ENCODE measurements at places on chromosomes 4 and X.

DNA sequence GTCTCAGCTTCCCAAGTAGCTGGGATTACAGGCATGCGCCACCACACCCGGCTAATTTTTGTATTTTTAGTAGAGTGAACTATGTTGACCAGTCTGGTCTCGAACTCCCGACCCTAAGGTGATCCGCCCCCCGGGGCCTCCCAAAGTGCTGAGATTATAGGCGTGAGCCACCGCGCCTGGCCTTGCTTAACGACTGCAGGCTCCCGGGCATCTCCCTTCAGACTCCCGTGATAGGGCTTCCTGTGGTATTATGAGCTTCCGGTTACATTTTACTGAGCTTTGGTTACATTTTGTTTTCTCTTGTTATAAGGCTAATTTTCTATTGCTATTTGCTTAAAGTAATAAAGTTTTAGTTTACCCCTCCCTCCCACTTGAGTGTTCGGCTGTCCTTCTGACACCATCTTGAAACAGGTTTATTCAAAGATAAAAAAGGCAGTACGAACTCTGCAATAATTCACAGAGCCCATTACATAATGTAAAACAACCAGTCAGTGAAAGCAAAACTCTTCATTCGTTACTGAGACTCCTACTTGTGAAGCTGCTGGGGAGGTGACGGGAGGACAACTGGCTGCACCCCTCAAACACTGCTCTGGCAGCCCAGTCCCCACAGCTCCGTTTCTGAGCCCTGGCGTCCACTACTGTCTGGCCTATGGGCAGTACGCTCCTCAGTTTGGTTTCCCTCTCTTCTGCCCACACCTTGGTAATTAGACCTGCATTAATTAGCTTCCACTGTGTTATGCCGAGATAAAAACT is 795.7 kb upstream of the SLIT2 start:
- DNase-seq, result no peak

- DNase-seq, result no peak
Measured at GRCh38 chr4:40180356-40180755, 16.5 kb upstream of the RHOH start.

DNA sequence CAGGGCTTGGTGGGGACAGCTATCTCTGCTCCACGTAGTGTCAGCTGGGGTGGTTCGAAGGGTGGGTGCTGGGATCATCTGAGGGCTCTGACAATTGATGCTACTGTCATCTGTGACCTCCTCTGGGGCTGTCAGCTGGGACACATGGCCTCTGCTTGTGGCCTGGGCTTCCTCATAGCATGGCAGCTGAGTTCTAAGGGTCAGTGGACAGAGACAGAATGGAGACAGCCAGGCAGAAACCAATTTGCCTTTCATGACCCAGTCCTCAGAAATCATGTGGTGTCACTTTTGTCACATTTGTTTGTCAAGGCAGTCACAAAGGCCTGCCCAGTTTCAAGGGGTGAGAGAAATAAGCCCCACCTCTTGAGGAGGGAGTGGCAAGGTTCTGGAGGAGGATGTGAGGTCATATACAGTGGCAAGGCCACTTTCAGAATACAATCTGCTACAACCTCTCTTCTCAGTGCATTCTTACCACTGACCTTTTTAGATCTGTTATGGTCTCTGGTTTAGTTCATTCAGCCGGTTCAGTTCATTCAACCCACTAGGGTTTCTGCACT is 103.6 kb upstream of the BCOR start:
- DNase-seq, result no peak

- DNase-seq, result no peak
Measured at GRCh38 chr4:7210824-7211223, 18.5 kb downstream of the SORCS2 start.

DNA sequence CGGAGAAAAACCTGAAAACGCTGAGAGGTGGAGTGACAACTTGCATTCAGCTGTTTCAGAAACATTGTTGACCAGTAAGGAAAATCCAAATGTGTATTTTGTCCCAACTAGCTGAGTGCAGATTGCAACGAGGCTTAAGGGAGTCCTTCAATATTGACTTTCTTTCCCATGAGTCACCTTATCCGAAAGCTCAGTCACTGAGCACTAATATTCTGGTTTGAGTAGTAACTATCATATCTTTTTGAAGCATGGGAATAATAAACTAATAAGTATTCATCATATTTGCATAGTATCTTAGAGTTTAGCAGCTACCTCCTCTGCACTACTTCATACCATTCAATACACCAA is 604.3 kb downstream of the PACRGL start:
- no peak for DNase-seq

- no peak for DNase-seq
Measured at GRCh38 chrX:55777596-55777995, 60.0 kb downstream of the RRAGB start.

DNA sequence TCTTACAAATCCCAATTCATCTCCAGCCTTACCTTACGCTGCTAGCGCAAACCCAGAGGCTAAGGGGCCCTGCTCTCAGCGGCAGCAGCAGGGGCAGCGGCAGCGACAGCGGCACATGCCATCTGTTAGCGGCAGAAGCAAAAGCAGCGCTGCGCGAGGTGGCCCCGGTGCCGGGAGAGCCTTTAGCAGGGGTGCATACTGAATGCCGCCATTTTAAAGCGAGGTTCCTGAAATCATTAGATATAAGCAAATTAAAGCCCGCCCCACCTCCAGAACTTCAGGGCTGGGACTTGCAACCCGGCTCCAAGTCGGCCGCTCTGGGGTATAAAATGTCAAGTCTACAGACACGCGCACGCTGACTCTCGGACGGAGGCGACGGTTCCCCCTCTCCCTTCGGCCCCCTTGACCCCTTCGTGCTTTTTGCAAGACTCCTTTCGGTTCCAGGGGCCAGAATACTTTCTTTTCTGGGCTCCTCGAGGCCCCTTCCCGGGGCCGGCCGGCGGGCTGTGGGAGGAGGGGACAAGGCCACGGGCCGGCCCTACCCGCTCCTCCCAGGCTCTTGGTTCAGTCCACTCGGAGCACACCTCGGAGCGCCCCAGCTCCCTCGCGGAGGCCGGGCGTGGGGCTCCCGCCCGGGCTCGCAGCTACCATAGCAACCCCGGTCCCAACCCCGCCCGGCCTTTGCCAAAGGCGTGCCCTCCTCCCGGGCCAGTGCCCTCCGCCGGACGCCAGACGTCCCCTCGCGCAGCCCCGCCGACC is at the start of gene MBNL3:
Gene MBNL3 (minus strand): TSS at position 220 of the 759 bp plus-strand sequence. CDS start 49,427 bp downstream, outside the sequence.
- peak; percentile 20 for DNase-seq

GRCh38 chr4:89299153-89299791 is 8.3 kb downstream of the GPRIN3 start:
- DNase-seq, result no peak

GRCh38 chrX:78838709-78839108 is 91.2 kb downstream of the LPAR4 start:
- no peak for DNase-seq

- no peak for DNase-seq
Measured at GRCh38 chr4:142581881-142582280, 264.2 kb downstream of the INPP4B start.

GRCh38 chr4:185395238-185395955 is at the start of gene LRP2BP:
Gene LRP2BP, minus strand, starts transcription at chr4:185395924. Its CDS starts 17,738 bp downstream, at chr4:185378186.
- DNase-seq, result no peak

DNA sequence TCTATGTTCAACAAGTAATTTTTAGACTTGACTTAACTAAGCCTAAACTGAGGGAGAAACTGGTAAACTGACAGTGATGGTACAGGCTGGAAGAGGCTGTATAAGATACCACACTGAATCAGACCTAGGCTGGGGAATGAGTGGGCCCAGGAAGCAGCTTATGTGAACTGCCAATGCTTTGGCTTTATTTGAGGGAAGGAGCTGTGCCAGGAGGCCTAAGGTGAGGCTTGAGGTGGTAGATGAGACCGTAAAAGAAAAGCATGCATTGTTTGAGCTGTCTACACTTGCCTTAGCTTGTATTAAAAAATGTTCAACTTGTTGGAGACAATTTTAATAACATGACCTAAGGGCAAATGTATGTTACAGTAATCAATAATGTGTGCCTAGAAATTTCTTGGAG is 96.2 kb downstream of the RS1 start:
- no peak for DNase-seq

DNA sequence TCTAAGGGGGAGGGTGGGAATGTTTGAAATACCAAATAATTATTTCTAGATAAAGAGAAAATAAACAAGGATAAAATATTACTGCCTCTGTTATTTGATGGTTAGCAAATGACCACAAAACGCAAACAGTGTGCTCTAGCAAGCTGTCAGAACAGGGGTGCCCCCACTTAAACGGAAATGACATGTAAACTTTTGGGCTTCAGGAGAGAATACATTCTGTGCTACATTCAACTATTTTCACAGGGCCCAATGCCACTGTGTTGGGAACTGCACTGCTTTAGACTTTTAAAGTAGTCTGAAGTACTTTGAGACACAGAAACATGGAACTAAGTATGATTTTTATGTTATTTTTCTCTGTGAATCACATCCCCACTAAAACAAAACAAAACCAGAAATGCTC is 14.1 kb downstream of the CD40LG start:
- no peak for DNase-seq

GRCh38 chr4:168511780-168512489 is 15.1 kb downstream of the PALLD start:
- peak; percentile 24 for DNase-seq

GRCh38 chr4:100075056-100075455 is 115.2 kb downstream of the DDIT4L start:
- no peak for DNase-seq

- DNase-seq, result no peak
Measured at GRCh38 chr4:39514888-39515401, 12.3 kb downstream of the UGDH start.

DNA sequence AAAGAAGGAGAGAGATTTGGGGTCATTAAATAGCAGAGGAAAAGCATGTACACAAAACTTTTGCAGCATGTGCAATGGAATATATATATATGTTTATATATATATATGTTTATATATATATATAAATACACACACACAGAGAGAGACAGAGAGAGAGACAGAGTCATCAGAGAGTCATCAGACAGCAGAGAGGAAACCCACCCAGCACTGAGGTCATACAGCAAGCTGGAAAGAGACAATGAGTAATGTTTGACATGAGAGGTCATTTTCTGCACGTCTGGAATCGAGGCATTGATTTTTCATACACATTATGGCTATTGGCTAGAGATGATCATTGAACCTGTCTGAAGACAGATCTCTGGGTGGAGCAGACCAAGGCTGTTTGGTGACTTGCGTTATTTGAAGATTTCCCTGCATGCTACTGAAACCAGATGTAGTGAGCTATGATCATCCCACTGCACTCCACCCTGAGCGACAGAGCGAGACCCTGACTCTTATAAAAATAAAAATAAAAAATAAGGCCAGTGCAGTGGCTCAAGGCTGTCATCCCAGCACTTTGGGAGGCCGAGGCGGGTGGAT is 48.8 kb upstream of the SHOX start:
- DNase-seq, result no peak

Measured in stimulated activated CD8-positive, alpha-beta memory T cell treated with anti-CD3 and anti-CD28 coated beads, Interleukin-4, amount 100 ng/mL, for 4 hours (primary cell).